ENCODE measurements at places on chromosomes 11 and 22.

DNA sequence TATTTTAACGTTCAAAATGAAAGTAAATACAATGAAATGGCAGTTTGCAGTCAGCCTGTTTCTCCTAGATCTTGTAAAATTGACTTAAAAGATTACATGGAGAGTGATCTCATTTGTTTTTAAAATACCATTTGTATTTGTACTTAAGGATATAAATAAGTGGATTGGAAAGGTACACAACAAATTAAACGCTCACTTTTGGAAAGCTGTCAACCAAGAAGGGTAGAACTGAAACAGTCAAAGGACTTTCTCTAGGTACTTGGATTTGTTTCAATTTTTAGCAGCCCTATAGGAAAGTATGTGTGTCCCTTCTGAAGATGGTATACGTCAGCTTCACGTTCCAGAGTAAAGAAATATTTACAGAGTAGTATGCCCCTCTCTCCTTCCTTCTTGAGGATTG lies 7.3 kb downstream of the TBRG1 start:
- DNase-seq, result no peak

GRCh38 chr11:76086743-76087635 lies 119.3 kb downstream of the WNT11 start:
- DNase-seq, result no peak

GRCh38 chr11:120511820-120512738 lies 531 bp downstream of the GRIK4 start:
- DNase-seq, result no peak

DNA sequence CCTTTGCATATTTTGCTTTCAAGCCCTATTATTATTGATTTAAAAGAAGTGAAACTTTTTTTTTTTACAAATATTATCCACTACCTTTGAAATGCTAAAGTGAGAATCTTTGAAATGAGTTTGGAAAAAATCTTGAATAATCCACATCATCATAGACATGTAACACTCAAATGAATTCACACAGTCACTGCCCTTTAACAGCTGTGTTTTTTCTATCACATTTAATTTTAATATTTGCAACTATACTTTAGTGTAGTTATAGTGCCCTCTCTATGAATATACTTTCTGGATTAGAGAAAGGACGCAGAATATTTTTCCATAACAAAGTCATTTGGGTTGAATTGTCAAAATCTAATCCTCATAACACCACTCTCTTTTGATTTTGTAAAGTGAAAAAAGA lies 37.9 kb upstream of the MTMR2 start:
- no peak for DNase-seq

DNA sequence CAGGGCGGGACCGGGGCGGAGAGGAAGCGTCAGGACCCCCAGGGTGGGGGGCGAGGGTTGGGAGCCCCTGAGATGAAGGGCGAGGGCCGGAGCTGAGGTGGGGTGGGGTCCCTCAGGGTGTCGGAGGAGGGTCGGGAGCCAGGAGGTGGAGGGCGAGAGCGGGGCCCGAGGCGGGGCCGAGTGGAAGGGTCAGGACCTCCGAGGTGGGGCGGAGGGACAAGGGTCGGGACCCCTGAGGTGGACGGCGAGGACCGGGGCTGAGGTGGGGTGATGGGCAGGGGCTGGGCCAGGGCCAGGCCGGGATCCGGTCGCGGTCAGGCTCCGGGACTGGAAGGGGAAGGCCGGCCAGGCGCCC lies 409 bp downstream of the SMC1B start:
- DNase-seq, result no peak

DNA sequence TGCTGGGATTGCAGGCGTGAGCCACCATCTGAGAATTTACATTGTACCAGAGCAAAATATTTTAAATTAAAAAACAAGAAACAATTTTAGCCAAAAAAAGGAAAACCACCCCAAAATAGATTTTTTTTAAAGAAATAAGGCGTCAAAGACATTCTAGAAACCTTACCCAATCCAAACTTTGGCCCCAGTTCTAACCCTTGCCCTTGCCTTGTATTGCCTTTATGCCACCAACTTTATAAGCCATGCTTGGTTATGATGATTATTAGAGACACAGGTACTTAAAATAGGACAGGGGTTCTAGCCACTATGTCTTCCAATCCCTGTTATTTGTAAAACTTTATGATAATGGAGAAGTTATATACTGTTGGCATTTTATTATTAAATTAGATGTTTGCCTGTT lies 11.8 kb downstream of the C11orf54 start:
- no peak for DNase-seq
